Body of pancreas (tissue), 4 donors: ENCODE measurements at places on chromosomes 3 and 15. TPM values are rescaled to one million over a fixed set of nuclear protein-coding genes. Genes with fewer than 3 reads are reported as not detected.
A peak's percentile ranks its signal among the peaks of the same experiment; 100 is the strongest.

Gene MYH15
- total RNA-seq = not detected

Gene ZBTB47
- total RNA-seq = 19.7 TPM

Gene SYNPR
- total RNA-seq = not detected

Gene HRG
- total RNA-seq = not detected

GRCh38 chr3:24287755-24288450 lies 206.7 kb downstream of the THRB start:
- DNase-seq = peak; percentile 28

GRCh38 chr3:53748512-53749271 lies 97.5 kb downstream of the CHDH start:
- DNase-seq = peak; percentile 2
